ENCODE measurements at places on chromosomes 2 and 18.

DNA sequence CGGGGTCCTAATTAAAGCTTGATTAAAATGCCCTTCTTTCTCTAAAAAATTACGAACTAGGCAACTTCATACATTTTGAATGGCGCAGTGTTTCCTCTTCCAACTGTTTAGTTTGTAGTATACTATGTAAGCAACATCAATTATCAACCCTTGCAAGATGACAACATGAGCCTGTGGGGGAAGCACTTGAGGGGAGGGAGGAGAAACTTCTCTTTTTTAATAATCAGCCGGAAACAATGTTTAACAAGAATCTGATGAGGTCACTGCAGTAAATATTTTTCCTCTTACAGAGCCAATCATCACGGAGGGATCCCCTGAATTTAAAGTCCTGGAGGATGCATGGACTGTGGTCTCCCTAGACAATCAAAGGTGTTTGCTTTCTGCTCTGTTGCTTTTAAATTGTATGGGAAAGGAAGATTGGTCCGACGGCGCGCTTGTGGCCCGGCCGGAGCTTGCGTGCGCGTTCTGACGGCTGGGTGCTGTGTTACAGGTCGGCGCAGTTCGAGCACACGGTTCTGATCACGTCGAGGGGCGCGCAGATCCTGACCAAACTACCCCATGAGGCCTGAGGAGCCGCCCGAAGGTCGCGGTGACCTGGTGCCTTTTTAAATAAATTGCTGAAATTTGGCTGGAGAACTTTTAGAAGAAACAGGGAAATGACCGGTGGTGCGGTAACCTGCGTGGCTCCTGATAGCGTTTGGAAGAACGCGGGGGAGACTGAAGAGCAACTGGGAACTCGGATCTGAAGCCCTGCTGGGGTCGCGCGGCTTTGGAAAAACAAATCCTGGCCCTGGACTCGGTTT, 5.3 kb upstream of the DLX1 start:
- no peak for DNase-seq

GRCh38 chr2:29549069-29549380, 372.4 kb downstream of the ALK start:
- no peak for DNase-seq

DNA sequence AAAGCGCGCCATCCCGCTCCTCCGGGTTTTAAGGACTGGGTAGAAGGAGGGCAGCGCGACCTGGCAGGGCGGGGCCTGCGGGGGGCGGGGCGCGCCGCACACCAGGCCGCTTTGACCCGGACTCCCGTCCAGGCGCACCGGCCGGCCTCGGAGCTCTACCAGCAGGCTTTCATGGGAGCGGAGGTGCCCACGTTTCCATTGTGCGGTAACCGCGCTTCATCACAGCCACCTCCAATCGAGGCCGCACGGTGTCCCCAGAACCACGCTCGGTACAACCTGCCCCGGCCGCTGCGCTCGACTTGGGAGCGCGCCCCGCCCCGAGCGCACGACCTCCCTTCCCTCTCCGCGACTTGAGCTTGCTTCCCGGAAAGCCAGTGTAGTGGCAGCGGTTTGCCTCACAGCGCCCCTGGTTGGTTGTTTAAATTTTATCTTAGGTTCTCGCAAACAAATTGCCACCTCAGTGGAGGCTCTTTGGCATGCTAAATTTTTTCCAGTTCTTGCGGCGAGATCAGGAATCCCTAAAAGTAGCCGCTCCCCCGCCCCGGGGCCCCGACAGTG, 280 bp upstream of the CYP1B1 start:
- peak; percentile 75 for DNase-seq

- DNase-seq, result no peak
Observed at GRCh38 chr2:73859721-73860586, 31.2 kb downstream of the STAMBP start.

GRCh38 chr2:110116033-110116710, 550 bp upstream of the MALL start:
- DNase-seq, result peak; percentile 75

- DNase-seq, result no peak
Observed at GRCh38 chr2:43616967-43617680, 19.9 kb upstream of the PLEKHH2 start.

DNA sequence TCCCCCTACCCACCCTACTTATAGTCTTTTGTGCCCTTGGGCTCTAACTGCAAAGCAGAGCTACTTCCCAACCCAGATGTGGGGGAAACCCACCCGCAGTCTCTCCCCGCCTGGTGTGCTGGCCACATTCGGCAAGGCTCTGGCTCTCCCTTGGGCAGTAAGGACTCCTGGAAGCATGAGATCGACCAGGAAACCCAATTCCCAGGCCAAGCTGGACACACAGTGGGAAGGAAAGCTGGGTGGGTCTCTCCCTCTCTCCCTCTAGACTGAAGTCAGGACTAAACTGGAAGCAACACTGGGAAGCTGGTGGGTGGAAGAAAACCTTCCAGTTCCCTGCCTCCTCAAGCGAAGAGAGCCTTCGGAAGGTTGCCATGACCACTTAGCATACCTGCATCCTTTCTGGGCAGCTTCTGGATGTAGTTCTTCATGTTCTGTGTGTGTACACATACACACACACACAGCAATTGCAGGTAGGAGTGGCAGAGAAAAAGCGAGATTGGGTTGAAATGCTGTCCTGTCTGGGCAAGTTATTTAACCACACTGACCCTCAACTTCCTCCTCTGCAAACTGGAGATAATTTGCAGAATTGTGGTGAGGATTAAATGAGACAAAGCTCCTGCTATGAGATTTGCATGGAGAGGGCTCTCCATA, 33.9 kb downstream of the ZBTB7C start:
- no peak for DNase-seq

DNA sequence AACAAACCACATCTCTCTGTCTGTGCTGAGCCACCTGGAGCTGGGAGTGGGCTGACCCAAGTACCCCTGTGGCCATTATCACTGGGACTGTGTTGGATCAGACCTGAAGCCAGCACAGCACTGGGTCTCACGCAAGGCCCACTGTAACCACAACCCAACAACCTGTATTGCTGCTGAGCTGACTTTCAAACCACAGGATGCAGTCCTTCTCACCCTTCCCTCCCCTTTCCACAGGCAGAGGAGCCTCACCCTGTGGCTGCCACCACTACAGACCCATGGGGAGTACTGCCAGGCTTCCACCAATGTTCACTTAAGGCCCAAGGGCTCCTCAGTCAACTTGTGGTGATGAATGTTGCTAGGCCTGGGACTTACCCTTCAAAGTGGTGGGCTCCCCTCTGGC, 135.7 kb downstream of the DIS3L2 start:
- DNase-seq, result no peak

DNA sequence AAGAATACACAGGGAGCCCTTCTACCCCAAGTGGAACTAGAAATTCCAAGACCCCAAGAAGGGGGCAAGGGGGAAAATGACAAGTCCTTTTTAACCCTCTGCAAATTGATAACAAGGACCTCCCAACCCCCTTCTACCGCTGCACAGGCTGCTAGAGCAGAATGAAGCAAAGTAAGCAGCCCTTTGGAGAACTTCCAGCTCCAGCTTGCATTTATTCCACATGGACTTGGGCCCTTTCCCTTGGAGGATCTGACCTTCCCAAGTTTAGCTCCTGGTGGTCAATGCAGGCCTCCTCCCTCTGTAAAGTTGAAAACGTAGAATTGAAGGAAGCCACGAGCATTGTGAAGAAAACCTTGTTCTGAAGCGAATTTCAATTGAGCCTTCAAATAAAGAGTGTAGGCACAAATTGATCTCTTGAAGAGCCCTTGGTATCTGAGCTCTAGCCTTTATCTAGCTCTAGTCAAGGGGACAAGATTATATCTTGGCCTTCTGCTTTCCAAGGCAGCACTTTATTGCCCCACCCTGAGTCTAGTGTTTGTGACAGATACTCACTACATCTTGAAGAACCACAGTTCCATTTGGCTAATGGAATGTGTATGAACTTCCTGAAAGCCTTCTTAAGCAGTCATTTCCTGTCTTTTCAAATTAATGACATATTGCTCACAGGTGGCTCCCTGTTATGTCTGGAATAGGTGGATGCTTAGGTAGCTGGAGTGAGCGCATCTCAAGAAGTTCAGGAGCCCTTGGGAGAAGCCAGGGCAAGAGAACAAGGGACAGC, 37.2 kb downstream of the SLC14A2 start:
- no peak for DNase-seq

All from HuH-7 (cell line).